Activated CD4-positive, alpha-beta T cell treated with anti-CD3 and anti-CD28 coated beads, Interleukin-2, amount 10 ng/mL, durations not matched to agents 7 days and 5 days (primary cell): ENCODE measurements at places on chromosomes 5 and 9.

DNA sequence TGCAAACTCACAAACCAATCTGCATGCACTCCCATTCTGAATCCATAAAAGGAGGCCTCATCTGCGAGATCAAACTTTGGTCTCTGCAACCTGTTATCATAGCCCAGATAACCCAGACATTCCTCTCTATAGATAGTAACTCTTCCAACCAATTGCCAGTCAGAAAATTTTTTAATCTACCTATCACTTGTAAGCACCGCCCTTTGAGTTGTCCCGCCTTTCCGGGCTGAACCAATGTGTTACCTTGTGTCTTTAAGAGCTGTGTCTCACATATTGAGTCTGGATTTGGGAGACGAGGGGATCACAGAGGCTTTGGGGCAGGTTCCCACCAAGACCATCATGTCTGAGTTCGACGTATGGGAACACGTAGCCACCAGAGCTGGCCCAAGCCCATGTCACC is 91.1 kb upstream of the PPP1R26 start:
- no peak for DNase-seq

DNA sequence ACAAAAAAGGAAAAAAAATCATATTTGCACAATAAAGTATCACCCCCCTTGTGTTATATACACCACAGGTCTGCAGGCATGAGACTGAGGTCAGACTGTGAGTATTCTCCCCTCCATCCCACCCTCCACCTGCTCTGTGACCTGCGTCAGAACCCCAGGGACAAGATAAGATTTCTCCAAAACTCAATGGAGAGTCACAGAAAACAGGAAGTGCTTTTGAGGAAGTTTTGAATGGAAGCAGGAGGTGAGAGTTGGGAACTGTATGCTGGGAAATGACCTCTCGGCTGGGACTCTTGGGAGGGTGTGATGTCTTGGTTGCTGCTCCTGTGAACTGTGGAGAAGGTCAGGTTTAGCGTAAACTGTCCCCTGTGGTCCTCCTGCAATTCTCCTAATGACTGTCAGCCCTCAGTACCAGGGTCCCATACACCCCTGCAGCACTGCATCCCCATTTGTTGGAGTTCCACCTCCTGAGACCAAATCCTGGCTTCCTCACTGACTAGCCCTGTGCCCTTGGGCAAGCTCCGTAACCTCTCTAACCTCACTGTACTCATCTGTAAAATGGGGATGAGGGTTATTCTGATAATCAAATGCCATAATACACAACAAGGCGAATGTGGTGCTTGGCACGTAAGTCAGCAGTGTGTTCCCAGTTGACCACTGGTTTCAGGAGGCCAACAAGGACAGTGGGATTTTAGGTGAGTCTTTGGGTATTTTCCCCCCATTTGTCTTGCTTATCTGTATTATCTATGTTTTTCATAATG is 6.9 kb upstream of the CTSL start:
- no peak for DNase-seq

DNA sequence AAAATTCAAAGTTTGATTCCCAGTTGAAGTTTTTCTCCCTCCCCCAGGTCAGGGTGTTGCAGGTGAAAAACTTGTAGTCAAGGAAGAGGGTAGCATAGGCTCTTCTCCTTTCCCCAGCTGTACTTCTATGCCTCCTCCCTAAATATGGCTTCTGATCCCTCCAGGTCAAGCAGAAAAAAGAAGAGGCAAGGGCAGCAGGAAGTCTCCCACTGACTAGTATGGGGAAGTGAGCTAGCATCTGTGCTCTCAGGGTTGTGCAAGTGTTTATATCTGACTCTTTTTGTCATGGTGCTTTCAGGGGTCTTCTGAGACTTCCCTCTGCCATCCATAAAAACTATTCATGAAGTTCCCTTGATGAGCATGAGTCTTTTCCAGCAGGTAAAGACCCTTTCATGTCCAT is 76.0 kb downstream of the ATPSCKMT start:
- no peak for DNase-seq

DNA sequence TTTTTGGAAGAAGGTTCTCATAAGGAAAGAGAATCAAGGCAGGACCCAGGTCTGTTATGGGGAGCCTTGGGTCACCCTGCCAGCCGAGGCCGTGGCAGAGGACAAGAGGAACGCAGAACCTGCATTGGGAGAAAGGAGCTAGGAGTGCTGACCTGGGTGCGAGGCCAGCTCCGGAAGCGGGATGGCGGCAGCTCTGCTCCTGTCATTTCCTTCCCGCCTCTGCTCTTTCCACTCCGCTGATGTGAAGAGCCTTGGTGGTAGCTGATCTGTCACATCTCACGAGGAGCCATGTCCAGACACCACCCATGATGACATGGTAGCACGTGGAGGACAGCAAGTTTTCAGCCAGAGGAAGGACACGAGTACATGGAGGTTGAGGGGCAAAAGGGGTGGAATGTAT is 109.5 kb upstream of the COL5A1 start:
- no peak for DNase-seq

GRCh38 chr5:138606378-138607064 is 31.3 kb upstream of the HSPA9 start:
- DNase-seq, result no peak

GRCh38 chr9:129290606-129291005 is 112.5 kb upstream of the IER5L start:
- no peak for DNase-seq

- no peak for DNase-seq
Observed at GRCh38 chr9:35656348-35656747, 1.5 kb downstream of the RMRP start.

- DNase-seq, result no peak
Observed at GRCh38 chr5:126640866-126641265, 40.1 kb downstream of the PHAX start.

- peak; percentile 16 for DNase-seq
Observed at GRCh38 chr5:88883836-88884607, 1.0 kb upstream of the MEF2C start.

- DNase-seq, result no peak
Observed at GRCh38 chr9:105341434-105342146, 97.1 kb downstream of the SLC44A1 start.

DNA sequence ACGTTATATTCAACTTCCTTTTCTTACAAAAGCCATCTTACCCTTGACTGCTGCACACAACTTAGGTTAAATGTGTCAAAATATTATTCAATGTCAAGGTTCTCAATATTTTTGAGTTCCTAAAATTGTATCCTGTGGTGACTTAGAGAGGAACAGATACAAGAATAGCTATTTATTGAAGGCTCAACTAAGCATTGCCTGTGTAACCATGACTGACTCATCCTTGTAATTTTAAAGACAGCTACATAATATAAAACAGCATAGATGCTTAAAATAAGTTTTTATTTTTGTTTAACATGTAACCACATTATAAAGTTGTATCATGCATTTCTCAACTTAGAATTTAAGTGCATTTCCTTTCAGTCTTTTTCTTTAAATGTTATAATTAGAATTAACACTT is 312.9 kb upstream of the RGMB start:
- DNase-seq, result no peak

GRCh38 chr5:67106626-67107342 is 89.8 kb downstream of the CD180 start:
- DNase-seq, result no peak

DNA sequence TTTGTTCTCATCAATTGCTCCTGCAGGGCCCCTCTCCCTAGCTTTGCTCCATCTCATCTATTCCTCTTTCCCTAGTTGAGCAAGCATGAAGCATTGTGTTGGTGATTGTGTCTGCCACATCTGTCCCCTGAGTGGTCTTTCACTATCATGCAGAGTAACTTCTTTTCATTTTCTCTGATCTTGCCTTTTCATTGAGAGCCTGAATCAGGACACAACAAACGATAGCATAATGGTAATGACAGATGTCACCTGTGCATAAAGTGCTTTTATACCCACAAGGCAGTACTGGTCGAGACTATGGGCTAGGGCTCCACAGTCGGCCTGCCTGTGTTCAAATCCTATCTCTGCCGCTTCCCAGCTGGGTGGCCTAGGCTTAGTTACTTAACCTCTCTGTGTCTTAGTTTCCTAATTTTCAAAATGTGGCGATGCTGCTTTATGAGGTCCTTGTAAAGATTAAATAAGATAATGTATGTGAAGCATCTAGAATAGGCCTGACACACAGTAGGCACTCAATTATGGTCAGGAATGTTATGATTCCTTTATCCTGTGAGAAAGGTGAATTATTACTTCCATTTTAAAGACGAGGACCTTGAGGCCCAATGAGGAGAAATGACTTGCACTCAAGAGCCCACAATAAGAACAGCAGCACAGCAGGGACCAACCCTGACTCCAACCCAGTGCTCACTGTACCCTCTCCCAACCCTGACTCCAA is 137.1 kb upstream of the ZNF618 start:
- peak; percentile 21 for DNase-seq

- DNase-seq, result peak; percentile 73
Observed at GRCh38 chr5:111072949-111073682, 1.6 kb downstream of the TSLP start.

DNA sequence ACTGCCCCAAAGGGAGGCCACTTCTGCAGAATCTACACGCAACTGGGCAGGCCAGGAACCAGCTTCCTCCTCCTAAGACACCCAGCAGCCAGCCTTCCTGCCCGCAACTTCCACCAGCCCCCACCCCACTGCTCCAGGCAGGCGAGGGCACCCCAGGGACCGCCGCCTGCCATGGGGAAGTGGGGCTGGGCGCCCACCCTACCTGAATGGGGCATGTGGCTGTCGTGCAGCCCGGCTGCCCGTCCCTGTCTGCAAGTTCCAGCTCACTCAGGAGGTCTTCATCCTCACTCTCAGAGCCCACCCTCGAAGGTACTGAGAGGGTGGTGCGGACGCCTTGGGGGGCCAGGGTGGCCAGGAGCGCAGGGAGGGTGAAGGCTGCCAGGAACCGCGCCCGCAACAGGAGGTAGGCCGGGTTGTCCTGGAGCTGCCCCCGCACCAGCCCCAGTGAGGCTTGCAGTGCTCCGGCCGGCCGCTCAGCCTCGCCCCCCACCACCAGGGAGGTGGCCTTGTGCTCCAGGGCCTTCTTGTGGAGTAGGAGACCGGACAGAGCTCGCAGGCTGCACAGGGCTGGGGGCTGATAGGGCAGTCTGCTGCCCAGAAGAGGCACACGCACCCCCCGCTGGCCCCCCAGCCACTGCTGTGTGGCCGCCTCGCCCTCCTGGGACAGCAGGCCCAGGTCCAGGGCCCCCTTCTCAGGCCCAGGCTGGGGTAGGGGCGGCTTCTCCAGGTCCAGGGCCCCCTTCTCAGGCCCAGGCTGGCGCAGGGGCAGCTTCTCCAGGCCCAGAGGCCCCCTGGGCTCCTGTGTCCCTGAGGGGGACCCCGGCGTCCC is 4.1 kb upstream of the CARD9 start:
- DNase-seq, result no peak

DNA sequence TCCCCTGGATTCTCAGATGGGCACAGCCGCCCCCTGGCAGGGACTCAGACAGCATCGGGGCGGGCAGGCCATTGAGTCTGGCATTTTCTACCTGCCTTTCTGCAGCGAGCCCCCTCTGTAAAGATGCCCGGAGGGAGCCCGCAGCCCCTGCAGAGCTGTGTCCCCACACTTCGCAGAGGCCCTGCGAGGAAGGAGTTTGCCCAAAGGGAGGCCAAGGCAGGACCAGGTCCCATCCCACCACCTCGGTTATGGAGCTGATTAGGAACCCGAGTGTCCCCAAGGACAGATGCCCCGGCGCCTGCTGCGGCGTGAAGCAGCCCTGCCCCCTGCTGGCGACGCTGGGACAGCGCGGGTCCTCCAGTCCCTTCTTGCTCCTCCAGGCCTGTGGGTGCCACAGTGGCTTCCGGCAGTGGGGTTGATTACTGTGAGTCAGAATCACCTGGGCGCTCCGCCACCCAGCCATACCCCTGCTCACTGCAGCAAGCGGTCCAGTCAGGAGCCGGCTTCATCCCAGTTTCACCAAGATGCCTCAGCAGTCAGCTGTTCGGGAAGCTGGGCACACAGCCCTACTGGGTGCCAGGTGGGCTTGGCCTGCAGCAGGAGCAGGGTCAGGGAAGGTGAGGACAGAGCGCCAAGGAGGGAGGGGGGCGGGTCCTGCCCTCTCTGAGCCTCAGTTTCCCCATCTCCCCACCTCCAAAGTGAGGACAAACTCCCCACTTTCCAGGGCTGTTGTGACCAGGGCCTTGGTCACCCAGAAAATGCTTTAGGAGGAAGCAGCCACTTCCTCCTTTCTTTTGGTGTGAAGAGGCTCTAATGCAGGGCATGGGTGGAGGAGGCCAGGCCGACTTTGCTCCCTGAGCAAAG is 117.2 kb downstream of the RXRA start:
- peak; percentile 90 for DNase-seq

GRCh38 chr9:6067426-6067825 is 52.0 kb upstream of the RANBP6 start:
- DNase-seq, result no peak

DNA sequence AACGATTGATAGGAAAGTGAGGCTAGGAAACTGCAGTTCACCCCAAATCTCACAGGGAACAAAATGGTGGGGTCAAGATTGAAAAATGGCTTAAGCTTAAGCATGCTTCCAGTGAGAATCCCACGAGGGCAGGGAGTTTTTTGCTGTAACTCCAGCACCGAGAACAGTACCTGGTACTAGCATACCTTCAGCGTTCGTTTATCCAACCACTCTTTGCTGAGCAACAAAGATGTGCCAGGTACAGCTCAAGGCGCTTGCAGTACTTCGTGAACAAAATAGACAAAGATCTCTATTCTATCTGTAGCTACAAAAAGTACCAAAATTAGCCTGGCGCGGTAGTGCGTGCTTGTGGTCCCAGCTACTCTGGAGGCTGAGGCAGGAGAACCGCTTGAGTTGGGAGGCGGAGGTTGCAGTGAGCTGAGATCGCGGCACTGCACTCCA is 778 bp upstream of the PPP6C start:
- peak; percentile 30 for DNase-seq

- no peak for DNase-seq
Observed at GRCh38 chr5:40603378-40603777, 76.3 kb upstream of the PTGER4 start.

GRCh38 chr9:708182-708550 is 133.3 kb upstream of the DMRT1 start:
- DNase-seq, result no peak

DNA sequence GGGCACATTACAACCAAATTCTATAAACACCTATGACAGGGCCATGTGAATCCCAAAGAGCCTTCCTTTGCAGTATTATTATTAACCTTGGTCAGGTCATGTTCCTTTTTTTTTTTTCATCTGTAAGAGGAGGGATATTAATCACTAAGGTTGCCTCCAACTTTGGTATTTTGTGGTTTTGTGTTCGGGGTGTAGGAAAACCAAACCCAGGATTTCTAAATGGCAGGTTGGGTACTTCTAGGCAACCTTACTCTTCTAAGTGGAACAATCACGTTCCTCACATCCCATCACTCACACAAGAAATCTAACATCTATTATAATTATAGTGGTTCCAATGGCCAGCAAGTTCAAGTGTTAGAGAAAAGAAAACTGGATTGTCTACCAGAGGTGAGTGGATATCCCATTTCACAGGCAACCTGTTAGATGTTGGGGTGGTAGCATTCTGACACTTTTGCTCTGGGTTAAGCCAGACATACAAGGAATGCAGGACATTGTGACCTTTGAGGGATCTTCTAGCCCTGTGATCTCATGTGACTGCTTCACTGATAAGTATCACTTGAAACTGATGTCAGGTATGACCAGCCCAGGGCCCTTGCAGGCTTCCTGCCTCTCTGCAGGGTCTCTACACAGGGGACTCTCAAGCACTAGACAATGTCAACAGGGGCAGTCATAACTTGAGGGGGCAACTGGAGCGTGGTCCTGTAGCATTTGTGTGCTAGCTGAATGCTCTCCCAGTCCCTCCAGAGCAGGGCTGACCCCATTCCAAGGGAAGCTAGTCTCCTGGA is 126.2 kb upstream of the VLDLR start:
- DNase-seq, result no peak

- DNase-seq, result no peak
Observed at GRCh38 chr9:130233587-130233945, 32.0 kb upstream of the HMCN2 start.

GRCh38 chr9:121871431-121872025 is 220.1 kb downstream of the DAB2IP start:
- DNase-seq, result no peak

- DNase-seq, result no peak
Observed at GRCh38 chr5:109660301-109660700, 29.4 kb upstream of the MAN2A1 start.
